Stimulated activated CD8-positive, alpha-beta memory T cell treated with anti-CD3 and anti-CD28 coated beads, Interleukin-12 subunit alpha, Interleukin-12 subunit beta, amount 100 ng/mL, for 1 hour (primary cell): ENCODE measurements at places on chromosomes 4 and X.

DNA sequence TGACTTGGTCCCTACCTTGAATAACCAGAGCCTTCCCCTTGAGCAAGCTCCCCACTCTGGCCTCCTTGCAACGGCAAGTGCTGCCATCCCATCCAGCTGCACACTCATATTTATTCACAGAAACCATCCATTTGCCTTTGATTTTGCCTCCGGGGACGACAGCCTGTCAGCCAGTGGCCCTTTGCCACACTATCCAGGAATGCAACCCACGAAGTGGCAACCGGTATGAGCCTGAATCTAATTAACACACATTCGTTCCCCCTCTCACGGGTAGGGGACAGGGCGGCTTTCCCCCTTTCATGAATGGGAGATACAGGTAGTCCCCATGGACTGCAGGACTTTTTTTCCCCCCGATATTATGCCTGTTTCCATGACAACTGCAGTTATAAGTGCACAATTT lies 15.5 kb downstream of the CRMP1 start:
- no peak for DNase-seq

- no peak for DNase-seq
Observed at GRCh38 chr4:13994016-13994415, 366.5 kb upstream of the BOD1L1 start.

- no peak for DNase-seq
Observed at GRCh38 chrX:52839137-52839536, 28.1 kb downstream of the XAGE5 start.

DNA sequence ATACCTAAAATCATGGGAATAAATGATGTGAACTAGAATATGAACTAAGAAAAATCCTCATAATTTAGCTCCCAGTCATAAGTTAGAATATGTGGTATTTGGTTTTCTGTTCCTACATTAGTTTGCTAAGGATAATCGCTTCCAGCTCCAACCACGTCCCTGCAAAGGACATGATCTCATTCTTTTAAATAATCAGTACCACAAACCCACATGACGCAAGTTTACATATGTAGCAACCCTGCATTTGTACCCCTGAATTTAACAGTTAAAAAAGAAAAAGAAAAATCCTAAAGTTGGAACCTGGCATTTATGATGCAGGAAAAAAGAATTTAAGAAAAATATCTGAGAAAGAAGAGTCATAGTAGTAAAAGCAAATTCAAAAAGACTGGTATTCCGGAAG lies 13.3 kb downstream of the UBA6 start:
- no peak for DNase-seq

- DNase-seq: no peak
Observed at GRCh38 chrX:43741843-43742573, 85.9 kb downstream of the MAOA start.

DNA sequence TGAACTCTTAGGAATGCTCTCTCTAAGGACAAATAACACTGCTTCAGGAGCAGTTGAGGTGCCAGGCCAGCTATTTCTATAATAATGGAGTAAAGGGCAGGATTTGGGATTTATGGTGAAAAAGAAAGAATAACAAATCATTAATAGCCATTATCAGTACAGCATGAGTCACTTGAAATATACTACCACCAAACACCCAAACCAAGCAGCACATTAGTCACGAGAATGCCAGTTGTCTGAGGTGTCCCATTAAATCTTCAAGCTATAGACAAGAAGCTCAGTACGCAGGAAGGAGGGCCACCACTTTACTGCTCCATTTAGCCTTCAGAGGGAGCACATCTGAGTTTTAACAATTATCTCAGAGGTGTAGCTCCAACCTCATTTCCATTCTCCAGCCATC lies 106.8 kb upstream of the MAGEA10 start:
- DNase-seq: no peak

DNA sequence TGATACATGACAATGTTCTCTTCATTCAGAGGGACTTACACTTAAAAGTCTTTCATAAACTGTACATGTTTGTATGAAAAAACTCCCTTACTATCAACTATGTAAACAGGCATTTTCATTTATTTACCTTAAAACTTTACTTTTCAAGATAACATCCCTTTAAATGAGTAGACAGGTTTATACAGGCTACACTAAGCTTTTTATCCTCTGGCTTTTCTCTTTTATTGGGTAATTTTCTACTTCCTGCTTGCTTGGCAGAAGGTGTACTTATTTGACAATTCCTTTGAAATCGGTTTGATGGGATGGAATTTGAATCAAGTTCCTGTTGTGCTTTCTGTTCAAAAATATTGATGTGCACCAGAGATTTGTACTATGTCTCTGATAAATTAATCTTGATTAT lies 81.4 kb downstream of the PTPN13 start:
- DNase-seq: no peak

- no peak for DNase-seq
Observed at GRCh38 chr4:69522554-69522953, 26.8 kb upstream of the UGT2B4 start.

DNA sequence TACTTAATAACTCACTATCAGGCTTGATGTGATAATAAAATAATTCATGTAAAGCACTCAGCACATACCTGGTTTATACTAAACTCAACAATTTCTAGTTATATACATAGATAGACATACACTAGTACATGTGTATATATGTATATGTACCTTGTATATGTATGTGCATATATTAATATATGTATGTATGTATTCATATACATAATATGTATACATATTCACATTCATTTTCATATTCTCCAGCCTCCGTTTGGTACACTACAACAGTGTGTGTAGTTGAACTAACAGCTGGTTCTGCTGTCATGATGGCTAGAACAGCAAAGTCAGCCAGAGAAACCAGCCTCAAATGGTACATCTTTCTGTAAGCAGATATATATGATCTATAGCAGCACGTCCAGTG lies 670.1 kb downstream of the RPA4 start:
- no peak for DNase-seq

GRCh38 chrX:20397587-20397986 lies 130.9 kb upstream of the RPS6KA3 start:
- DNase-seq: no peak

- DNase-seq: no peak
Observed at GRCh38 chr4:164613792-164614191, 140.1 kb upstream of the SMIM31 start.

DNA sequence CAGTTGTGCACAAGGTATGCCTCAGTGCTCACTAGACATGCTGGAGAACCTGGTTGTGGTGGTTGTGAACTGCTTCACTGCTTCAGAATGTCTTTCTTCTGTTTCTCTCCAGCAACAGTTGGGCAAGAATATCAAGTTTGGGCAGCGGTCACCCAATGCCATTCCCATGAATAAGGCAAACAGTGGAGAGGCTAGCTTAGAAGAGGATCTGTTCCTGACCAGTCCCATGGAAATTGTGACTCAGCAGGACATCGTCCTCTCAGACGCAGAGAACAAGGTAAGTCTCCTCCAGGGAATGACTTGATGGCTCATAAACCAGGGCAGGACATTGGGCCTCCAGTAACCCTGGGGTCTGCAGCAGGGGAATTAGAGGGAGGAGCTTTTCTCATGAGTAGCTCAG lies 79.9 kb downstream of the AASDH start:
- no peak for DNase-seq

GRCh38 chrX:15116900-15117299 lies 153.0 kb downstream of the ASB9 start:
- no peak for DNase-seq

- no peak for DNase-seq
Observed at GRCh38 chr4:122584519-122584918, 36.3 kb downstream of the IL21 start.

DNA sequence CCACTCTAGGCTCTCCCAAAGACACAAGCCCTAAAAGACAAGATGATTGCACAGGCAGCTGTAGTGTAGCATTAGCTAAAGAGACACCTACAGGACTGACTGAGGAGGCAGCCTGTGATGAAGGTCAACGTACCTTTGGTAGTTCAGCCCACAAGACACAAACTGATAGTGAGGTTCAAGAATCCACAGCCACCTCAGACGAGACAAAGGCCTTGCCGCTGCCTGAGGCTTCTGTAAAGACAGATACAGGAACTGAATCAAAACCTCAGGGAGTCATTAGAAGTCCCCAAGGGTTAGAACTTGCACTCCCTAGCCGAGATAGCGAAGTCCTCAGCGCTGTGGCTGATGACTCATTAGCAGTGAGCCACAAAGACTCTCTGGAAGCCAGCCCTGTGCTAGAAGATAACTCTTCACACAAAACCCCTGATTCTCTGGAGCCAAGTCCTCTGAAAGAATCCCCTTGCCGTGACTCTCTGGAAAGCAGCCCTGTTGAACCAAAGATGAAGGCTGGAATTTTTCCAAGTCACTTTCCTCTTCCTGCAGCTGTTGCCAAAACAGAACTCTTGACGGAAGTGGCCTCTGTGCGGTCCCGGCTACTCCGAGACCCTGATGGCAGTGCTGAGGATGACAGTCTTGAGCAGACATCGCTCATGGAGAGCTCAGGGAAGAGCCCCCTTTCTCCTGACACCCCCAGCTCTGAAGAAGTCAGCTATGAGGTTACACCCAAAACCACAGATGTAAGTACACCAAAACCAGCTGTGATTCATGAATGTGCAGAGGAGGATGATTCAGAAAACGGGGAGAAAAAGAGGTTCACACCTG lies 306.3 kb downstream of the ANK2 start:
- peak; percentile 31 for DNase-seq

DNA sequence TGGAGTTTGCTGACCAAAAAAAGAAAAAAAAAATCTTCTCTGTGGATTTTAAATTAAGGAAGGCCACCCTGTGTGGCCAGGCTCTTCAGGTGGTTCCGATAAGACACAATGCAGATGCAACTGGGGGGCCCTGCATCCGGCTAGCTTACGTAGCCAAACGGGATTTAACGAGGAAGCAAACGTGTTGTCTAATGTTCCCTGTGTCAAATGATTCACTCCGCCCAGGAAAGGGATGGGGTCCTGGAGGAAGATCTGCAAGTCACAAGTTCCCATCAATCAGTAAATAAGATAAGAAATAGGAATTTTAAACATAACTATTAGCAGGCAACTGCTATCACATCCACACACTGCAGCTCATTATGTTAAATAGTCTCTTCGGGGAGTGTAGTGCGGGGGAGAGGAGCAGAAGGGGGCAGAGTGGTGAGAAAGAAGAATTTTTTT lies 216.4 kb upstream of the GYPA start:
- DNase-seq: no peak

DNA sequence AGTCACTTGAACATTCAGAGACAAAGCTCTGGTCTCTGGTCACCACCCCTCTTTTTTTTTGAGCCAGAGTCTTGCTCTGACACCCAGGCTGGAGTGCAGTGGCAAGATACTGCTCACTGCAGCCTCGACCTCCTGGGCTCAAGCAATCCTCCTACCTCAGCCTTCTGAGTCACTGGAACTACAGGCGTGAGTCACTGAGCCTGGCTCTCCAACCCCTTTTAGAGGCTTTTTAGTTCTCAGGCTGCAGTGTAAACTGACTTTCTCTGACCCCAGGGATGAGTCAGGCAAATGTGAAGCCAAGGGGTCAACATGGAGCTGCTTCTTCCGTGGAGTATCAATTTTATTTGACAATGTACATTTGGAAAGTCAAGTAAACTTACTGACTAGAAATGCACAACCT lies 229.2 kb downstream of the PTTG2 start:
- no peak for DNase-seq

GRCh38 chrX:69277369-69277990 lies 112.2 kb upstream of the PJA1 start:
- DNase-seq: no peak

GRCh38 chrX:15430076-15430475 lies 45.9 kb upstream of the VEGFD start:
- DNase-seq: no peak

- DNase-seq: no peak
Observed at GRCh38 chr4:2385516-2385915, 32.9 kb downstream of the ZFYVE28 start.

- no peak for DNase-seq
Observed at GRCh38 chrX:16924631-16925480, 21.6 kb upstream of the REPS2 start.

DNA sequence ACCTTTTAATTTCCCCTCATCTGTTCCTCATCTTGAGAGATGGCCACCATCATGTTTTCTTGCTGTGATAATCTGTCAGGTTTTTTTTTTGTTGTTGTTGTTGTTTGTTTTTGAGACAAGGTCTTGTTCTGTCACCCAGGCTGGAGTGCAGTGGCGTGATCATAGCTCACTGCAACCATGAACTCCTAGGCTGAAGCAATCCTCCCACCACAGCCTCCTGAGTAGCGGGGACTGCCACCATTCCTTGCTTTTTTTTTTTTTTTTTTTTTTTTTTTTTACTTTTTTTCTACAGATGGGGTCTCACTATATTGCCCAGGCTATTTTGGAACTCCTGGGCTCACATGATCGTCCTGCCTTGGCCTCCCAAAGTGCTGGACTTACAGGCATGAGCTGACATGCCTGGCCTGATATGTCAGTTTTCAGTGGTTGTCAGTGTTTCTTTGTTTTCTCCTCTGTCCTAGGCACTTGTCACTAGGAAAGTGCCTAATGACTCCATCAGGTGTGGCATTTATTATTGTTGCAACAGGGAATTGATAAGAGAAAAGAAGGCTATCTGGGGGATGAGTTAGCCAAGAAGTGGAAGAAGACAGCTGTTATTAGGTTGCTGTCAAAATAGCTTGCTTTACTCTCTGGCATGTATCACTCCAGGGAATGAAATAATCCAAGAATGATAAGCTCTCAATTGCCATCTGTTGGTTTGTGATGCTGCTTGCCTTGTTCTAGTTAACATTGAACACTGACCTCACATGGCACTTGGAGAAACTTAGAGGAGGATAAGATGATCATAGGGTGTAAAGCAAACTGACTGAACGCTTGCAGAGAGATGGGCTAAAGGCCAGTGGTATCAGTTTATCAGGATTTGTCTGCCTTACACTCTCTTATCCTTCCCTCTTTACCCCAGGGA lies 41.7 kb downstream of the TMEM164 start:
- no peak for DNase-seq

DNA sequence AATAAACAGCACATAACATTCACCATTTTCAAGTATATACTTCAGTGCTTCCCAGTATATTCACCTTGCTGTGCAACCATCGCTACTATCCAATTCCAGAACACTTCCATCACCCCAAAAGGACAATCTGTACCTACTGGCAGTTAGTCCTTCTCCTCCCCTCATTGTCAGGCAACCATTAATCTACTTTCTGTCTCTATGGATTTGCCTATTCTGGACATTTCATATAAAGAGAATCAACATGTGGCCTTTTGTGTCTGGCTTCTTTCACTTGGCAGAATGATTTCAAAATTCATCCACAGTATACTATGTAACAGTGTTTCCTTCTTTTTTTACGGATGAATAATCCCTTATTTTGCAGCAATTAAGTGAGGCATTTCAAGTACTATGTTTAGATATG lies 189.4 kb downstream of the FBXW7 start:
- DNase-seq: no peak

DNA sequence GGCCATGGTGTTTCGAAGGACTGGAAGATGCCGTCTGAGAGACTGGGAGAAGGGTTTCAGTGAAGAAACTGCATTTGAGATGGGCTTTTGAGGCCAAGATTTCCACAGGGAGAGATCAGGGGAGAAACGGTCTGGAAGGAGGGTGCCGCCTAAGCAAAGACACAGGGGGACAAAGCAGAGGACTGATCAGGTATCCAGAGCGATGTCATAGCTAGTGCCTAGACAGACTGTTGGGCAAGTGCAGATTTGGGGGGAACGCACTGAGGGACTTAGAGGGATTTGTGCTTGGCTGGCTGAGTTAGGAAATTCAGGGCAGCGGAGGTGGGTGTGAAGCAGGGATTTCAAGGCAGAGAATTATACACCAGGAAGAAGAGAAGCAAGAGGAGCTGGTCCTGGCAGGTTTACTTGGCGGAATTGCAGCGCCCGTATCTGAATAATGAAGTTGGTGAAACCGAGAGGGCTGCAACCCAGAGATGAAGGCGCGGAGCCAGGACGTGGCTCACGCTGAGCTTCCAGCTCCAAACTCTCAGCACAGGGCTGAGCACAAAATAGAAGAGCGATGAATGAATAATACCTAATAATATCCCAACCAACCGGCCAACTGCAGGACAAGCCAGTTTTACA lies 106.9 kb downstream of the MAML3 start:
- DNase-seq: no peak
